Stimulated activated CD4-positive, alpha-beta T cell treated with anti-CD3 and anti-CD28 coated beads, TNF-alpha, amount 100 ng/mL, for 4 hours (primary cell): ENCODE measurements at places on chromosomes 6 and 20.

DNA sequence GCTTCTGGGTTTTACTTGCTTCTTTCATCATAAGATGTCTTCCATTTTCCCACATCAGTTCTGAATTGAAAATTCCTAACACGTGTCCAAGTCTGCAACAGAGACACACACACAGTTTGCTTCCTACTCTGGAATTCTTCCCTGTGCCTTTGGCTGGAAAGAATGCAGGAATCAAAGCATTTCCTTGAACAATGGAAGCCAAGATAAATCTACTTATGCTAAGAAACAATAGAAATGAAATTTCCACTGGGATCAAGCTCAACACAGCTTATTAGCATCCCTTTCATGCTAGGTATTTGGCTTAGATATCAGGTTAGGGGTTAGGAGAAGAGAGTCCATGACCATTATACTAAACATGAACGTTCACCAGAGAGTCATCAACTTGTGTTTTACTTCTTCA is 101.1 kb upstream of the SCAF8 start:
- DNase-seq = no peak

GRCh38 chr6:103456652-103457051 is 1403.1 kb downstream of the HACE1 start:
- DNase-seq = no peak

GRCh38 chr6:103784117-103784516 is 1075.6 kb downstream of the HACE1 start:
- no peak for DNase-seq

- no peak for DNase-seq
Measured at GRCh38 chr20:63740070-63740626, 572 bp downstream of the SLC2A4RG start.

DNA sequence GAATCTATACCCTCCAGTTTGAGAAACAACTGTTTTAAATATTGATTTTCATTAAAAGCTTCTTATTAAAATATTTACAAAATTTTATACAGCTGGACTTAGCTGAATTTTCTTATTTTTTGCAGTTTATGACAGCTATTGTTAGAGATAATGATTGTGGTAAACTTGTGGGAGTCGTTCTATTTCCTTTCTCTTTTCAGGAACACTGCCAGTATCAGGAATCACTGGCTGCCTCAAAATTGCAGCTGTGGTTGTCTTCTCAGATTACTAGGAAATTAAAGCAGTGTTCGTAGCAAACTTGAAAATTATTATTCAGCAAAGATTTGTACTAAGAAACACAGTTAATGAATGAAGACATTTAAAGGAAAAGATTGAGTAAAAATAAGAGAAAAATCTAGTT is 311.0 kb downstream of the CENPW start:
- DNase-seq = no peak

- no peak for DNase-seq
Measured at GRCh38 chr20:11585752-11586352, 331.8 kb upstream of the BTBD3 start.

- DNase-seq = no peak
Measured at GRCh38 chr20:43198607-43199006, 8.9 kb upstream of the PTPRT start.

DNA sequence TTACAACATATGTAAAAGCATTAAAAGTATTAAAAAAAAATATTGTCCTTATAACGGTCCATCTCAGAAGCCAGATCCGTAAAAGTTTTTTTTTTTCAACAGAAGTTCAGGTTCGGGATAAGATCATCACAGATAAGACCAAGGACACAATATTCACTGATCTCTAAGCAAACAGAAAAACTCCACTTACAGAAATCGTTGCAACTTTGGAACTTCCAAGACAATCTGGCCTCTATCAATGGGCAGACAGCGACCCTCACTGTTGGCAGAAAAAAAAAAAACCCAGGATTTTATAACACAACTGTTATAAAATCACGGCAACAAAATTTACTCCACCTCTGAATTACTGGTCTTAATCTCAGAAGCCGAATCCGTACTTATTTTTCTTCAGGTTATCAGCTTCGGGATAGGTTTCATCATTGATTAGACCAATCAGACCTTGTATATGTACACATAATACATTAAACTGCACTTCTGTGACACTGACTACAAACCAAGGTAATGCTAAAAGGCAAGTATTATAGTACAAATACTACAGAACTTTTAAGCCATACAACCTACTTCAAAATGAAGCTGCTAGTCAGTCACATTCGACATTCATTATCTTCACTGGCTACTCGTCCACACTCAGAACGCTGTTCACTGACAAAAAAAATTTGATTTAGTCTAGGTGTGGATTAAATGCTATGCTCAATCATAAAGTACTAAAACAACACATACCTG is 34.7 kb upstream of the SYNCRIP start:
- DNase-seq = no peak

DNA sequence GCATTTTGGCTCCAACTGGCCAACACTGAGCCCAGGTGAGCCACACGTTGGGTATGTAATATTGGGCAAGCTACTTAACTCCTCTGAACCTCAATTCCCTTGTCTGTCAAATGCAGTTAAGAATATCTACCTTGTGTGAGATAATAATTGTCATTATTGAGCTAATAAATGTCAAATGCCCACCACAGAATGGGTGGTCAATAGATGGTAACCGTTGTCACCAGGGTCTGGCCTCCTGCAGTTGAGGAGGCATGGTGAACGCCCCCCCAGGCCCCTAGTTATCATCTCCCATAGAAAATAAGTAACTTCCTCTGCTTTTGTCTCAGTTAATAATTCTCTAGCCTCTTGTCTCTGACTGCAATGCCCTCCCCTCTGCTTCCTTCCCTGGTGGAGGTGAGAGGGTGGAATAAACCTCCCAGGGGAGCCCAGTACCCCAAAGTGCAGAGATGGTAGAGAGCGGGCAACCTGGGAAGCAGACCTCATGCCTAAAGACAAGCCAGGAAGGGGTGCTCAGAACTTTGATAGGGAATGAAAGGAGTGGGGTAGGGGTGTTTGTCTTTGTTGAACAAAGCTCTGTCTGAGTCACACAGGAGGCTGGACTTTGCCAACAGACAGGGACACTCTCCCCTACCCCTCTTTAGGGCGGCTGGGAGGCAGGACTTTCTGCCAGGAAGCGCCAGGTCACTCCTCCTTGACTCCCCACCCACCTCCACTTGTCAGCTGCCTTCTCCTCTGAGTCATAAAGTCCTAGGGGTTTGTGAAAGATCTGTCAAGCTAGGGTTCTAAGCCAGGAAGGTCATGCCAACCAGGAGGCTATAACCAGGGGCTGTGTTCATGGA is 1.3 kb upstream of the UNC5CL start:
- no peak for DNase-seq

- DNase-seq = no peak
Measured at GRCh38 chr6:56683882-56684281, 41.2 kb upstream of the DST start.

- DNase-seq = no peak
Measured at GRCh38 chr6:107030151-107030550, 2.2 kb downstream of the MTRES1 start.

DNA sequence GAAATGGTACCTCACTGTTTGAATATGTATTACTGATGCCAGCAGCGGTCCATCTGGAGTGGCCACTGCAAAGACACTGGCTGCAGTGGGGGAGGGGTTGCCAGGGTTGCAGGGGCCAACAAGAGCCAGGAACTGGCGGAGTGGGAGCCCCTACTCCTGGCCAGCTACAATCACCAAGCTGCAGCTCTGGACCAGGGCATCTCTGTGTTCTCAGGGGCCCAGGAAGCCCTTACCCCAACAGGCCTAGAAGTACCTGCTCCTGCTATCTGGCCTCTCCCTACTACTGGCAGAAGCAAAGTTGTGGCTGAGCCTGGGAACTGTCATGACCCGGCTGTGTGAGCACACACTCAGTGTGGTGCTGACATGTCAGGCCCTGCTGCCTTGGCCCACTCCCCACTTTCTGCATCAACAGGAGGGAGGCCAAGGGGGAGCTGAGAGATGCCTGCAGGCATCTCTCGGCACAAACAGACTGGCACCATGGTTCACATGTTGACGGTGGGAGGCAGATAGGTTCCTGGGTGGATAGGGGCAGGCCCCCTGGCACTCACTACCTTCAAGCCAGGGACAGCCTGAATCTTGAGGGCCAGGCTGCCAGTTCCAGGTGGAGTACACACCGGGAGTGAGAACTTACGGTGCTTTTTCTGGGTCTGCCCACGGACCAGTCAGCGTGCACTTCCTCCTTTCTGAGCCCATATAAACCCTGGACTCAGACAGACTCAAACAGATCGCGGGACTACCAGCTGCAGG is 1188.0 kb downstream of the GRIK2 start:
- no peak for DNase-seq

DNA sequence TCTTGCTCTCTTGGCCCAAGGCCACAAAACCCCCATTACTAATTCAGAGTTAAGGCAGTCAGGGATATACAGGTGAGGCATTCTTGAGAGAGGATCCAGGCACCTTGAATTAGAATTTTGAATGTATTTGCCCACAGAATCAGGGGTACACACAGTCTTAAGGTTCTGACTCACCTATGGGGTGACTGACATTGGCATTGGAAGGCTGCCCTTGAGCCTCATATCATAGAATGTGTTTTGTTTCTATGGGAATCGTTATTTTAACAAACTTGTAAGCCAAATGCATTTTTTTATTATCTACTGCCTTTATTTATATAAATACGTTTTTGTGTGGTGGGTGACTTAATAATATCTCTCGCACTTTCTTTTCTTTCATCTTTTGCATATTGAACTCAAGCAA is 218.6 kb upstream of the CITED2 start:
- no peak for DNase-seq

DNA sequence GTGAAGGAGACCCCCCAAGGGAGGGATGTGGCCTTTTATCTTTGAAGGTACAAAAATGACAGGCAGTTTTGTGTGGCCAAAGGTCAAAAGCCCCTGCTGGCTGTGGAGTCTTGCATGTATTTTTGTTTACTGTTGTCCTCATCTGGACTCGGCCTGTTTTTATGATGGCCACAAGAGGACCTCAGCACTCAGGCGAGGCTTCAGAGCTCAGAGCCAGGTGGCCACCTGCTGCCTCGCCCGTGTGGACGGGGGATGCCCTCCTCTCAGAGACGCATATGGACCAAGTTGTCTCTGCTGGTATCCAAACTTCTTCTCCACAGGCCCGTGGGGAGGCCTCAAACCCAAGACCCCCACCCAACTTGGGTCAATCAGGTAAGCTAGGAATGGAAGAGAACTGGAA is 118.2 kb downstream of the DACT2 start:
- no peak for DNase-seq

DNA sequence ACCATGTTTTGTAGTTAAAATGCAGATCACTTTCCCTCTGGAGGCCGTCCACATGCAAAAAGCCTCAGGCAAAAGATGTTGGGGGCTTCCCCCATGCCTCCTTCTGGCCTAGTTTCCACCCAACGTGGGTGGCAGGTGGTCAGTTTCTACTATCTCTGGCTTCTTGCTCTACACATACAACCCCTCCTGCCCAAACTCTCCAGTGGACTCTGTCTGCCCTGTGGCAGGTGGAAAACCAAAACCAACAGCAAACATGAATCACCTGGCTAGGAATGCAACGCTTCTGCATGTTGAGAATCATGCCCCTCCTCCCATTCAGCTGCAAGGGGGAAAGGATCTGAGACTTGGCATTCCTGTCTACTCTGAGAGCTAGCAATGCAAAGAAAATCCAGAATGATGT is 94.8 kb downstream of the MBOAT1 start:
- DNase-seq = no peak

DNA sequence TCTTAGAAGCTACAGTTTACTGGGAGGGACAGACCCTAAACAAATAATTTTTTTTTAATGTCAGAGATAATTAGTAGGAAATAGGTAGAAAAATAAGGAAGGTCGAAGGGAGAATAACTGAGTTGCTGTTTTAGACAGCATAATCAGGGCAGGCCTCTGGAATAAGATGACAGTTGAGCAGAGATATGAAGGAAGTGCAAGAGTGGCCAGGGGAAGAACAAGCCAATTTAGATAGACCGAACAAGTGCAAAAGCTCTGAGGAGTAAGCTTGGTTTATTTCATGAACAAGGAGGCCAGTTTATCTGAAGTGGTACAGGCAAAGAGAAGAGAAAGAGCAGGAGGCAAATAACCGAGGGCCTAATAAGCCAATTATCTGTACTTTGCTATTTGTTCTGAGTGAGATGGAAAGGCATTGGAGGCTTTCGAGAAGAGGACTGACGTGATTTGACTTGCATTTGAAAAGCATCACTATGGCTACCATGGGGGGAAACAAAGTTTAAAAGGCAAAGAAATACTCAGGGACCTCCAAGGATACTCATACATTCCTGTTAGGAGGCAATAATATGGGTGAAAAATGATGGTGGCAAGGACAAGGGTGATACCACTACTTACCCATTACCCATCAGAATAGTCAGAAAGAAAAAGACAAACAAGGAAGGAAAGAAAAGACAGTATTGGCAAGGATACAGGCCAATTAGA is 19.7 kb downstream of the PROCR start:
- DNase-seq = no peak

- no peak for DNase-seq
Measured at GRCh38 chr6:16504609-16505008, 256.7 kb downstream of the ATXN1 start.

DNA sequence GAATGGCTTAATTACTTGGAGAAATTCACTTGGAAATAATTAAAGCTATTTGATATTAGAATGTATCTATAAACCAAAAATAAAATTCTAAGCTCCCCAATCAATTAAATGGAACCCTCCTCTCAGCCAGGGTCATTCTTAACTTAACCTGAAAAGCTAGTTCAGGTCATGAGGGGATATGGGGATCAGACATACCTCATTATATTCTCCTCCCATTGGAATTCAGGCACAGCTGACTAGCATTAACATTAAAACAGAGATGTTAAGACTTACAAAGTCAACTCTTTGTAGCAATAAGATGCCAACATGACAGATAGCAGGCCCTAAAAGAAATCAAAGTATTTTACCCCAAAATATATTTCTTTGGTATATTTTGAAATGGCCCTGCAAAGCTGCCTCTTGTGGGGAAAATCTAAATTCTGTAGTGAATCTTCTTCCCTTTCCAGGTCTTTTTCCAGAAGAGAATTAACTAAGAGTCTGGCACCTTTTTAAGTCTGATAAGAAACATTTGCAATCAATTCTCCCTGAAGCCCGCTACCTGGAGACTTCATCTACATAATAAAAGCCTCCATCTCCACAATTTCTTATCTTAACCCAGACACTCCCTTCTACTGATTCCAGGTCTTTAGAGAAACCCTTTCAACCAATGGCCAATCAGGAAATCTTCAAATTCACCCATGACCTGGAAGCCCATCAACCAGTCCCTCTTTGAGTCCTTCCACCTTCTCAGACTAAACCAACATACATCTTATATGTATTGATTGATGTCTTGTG is 231.2 kb downstream of the ADGB start:
- no peak for DNase-seq

- DNase-seq = no peak
Measured at GRCh38 chr6:21309807-21310221, 283.7 kb upstream of the SOX4 start.

GRCh38 chr6:89749918-89750317 is 69.7 kb downstream of the MDN1 start:
- no peak for DNase-seq
